Cardiac muscle cell (in vitro differentiated cells and primary cell): ENCODE measurements at places on chromosomes 5 and 9. TPM values are rescaled to one million over a fixed set of nuclear protein-coding genes. Genes with fewer than 3 reads are reported as not detected.

Gene TPRN
- 26.4 and 31.2 TPM in 2 replicates for total RNA-seq

Gene PCDHGC5
- 0.74 and 2.2 TPM in 2 replicates for total RNA-seq

Gene IFNA21
- total RNA-seq: not detected in 2 replicates

Gene IL3
- not detected in 2 replicates for total RNA-seq
